ENCODE measurements at places on chromosomes 5 and 9.

GRCh38 chr9:99478469-99479027 lies 256.5 kb downstream of the SEC61B start:
- no peak for DNase-seq

- DNase-seq: no peak
These were observed 361.6 kb upstream of the WWC1 start for GRCh38 chr5:167929841-167930240.

DNA sequence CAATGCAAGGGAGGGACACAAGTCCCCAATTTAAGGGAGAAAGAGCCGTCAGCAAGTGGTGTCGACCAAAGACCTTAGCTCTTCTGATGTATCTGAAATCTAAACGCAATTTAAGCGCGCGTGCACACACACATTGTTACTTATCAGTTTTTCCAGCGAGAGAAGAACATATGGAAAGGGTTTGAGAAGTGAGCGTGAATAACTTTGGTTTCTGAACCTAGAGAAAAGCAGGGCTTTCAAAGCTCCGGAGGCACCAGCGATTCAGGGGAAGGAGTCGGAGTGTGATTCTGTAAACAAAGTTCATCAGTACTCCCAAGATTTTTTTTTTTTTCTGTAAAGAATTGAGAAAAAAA lies 191.8 kb downstream of the MEF2C start:
- DNase-seq: no peak

GRCh38 chr5:107653685-107654084 lies 17.1 kb downstream of the EFNA5 start:
- DNase-seq: no peak
